ENCODE measurements at places on chromosomes 4 and X. TPM values are rescaled to one million over a fixed set of nuclear protein-coding genes. Genes with fewer than 3 reads are reported as not detected.

GRCh38 chr4:58551676-58552075 is 1441.5 kb upstream of the IGFBP7 start:
- no peak for DNase-seq

GRCh38 chr4:156109943-156110900 is 156.6 kb upstream of the CTSO start:
- DNase-seq = no peak

DNA sequence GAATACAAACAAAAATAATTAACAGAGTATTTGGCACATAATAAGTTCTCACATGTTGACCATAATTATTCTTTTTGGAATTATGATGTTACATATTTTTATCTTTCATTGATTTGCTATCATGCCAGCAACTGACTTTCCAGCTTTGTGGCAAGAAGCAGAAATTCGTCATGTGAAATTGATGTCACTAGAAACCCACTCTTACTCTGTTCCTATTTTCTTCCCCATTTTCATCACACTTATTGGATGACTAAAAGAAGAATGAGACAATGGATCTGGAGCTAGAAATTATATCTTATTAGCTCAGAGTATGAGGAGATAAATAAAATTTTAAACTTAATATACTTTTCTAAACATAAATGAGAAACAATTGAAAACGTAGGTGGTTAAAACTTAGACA is 31.9 kb downstream of the EGF start:
- no peak for DNase-seq

DNA sequence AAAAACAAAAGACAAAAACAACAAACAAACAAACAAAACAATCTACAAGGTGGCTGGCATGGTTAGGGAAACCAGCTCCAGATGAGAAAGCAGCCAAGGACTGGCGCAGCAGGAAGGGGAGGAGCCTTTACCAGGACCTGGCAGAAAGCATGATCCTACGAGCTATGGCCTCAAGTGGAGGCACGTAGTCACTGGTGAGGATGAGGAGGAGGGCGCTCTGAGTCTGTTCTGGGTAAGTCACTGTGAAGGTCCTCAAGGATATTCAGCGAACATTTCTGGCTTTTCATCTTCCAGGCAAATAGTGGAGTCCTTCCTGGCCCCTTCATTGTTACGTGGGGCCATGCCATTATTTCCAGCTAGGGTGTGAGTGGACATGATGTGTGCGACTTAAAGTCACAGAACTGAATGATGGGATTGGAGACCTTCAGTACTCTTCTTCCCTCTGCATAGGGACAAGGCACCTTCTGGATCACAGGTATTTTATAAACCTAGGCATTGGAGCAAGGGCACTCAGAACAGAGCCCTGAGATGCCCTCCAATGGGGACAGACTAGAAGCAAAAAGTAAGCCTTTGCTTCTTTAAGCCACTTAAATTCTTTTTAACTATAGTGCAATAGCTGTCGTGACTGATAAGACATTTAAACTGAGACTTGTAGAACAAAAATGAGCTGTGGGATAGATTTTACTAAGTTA is 771.3 kb downstream of the RAB28 start:
- DNase-seq = no peak

DNA sequence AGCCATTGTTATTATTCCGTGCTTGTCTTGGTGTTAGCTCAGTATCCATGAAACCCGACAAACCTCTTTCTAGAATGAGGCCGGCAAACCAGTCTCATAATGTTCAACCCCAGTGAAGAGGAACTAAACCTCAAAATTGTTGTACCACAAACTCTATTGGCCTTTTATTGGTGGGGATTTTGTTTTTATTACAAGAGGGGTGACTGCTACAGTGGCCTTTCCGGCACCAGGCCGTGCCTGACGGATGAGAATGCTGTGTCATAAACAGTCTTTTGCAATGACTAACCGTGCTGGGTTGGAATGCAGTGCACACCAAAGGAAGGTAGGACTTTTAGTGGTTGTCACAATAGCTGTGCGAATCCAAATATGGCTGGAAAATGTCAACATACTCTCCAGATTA is 60.8 kb downstream of the SHROOM2 start:
- no peak for DNase-seq

DNA sequence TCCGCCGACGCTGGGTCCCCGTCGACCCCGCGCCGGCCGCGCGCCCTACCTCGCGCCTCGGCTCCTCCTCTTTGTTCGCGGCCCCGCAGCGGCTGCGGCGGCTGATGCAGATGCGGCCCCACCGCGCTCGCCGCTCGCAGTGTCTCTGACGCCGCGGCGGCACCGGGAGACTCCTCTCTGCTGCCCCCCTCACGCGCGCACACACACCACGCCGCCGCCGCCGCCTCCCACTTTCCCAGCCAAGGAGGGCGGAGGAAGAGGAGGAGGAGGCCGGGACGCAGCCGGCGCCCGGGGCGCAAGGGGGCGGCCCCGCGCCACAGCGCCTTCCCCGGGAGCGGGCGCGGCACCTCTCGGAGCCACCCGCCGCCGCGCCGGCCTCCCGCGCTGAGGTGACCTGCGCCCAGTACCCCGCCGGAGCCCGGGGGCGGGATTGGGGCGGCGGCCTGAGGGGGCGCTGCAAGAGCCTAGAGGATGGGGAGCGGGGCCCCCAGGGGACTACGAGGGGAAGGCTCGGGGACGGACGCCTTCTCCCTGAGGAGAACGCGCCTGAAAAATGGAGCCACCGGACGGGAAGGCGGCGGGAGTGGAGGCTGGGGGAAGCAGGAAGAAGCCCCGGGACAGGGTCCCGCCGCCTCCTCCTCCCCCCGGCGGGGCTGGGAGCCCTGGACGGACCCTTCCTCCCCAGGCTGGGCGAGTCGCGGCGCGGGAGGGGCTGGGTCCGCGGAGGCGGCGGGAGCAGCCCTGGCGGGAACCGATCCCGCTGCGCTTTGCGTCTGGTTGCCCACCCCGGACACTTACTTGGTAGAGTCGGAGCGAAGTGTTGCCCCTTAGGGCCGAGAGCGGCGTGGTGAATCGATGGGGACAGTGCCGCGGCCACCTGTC is at the start of gene SH3RF1:
Gene SH3RF1, minus strand, starts transcription at position 147 of the 882 bp plus-strand sequence. CDS start 1,744 bp downstream, outside the sequence.
- DNase-seq = peak; percentile 75

CXCL6 gene
- total RNA-seq = not detected

CDKL2 gene
- 1.1 TPM for total RNA-seq

RNF175 gene
- 25.7 TPM for total RNA-seq

DUX4 gene
- not detected for total RNA-seq

HUWE1 gene
- 245 TPM for total RNA-seq

P2RY4 gene
- total RNA-seq = not detected

RIPPLY1 gene
- total RNA-seq = not detected

All from neural crest cell (in vitro differentiated cells).